Stimulated activated CD8-positive, alpha-beta memory T cell treated with anti-CD3 and anti-CD28 coated beads, Interleukin-15, amount 100 ng/mL, for 1 hour (primary cell): ENCODE measurements at places on chromosomes 6 and 20.

DNA sequence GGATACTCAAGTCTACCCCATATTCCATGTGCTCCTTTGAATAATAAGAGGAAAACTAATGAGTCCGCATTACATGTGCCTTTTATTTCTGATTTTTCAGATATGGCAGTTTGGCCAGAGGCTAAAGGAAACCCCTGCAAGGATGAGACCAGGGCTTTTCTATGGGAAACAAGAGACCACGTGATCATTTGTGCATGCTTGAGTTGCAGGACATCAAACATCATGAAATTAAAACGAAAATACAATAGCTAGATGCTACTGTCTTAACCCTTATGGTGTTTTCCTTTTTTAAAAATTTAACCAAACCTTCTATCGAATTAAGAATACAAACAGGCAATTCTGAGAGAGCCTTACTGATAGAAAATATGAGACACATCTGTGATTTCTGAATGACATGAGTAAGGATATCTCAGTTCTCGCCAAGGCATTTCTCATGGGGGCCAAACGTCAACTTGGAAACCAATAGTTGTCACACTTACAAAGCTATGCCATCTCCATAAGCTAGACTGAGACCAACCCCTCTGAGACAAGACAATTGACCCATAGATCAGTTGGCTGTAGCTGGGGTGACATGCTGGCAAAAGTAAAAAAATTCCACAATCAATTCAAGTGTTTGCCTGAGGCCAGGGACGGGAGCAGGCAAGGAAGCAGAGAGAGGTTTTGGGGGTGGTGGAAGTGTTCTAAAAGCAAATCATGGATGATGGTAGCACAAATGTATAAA lies 52.8 kb downstream of the RIPOR2 start:
- DNase-seq = no peak

DNA sequence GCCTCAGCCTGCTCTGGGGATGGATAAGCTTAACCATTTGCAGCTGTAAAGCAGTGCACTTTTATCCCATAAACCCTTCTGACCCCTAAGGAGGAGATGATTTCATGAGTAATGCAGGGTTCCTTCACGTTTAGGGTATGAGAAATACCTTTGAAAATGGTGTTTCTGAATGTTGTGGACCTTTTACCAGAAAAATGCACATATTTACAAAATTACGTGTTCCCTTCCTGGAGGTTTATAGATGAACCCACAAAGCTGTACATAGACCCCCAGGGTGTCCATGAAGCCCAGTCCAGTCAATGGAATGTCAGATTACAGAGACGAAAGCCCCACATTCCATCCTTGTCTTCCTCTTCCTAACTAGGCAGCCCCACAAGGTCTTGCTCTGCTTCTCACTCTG lies 78.6 kb upstream of the INSM1 start:
- no peak for DNase-seq

DNA sequence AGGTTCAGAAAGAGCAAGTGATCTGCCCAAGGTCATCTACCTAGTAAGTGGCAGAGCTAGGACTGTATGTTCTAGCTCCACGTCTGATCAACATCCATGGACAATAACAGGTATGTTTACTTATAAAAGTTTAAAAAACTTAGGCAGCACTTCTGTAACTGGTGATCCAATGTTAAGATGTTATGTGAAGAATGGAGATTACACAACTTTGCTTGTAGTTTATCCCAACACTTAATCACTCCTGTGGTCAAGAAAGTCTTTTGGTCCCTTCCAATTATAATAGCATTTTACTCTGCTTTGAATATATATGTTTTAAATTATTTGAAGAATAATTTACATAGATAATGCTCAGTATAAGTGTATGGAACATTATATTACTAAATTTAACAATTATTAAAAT lies 4.8 kb downstream of the FBXO30 start:
- DNase-seq = no peak

DNA sequence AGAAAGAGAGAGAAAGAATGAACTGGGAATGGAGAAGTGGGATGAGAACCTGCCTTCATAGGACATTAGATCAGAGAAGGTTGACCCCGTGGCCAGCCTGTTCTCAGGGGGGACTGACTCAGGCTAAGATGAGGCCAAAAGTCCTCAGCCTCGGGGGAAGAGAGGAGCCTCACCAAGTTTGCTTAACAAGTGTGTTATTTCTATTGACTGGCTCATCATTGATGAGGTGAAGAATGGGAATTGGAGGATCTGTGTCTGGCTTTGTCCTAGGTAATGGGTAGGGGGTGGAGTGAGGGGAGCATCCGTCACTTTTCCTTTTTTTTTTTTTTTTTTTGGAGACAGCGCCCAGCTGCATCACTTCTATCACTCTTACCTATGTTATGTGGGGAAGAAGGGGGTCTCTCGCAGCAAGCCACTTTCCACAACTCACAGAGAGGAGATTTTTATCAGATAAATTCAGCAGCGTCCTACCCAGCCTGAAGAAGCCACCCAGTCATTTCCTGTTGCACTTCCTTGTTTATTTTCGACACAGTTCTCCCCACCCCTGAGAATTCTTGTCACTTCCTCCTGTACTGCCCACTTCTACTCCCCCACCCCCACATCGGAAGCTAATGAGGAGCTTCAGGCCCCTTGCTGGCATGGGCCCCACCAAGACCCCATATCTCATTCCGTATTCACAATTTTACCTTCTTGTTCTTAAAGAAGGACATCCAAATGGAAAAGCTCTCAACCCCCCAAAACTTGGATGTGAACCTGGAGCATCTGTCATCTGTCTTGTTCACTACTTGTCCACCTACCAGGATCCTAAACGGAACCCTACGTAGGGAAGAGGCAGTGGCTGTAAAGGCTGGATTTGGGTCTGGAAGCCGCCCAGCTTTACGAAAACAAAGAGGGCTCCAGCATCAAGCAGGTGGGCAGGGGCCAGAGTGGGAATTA lies 2.8 kb upstream of the RNASET2 start:
- no peak for DNase-seq

GRCh38 chr6:102918161-102918560 lies 1524.7 kb downstream of the GRIK2 start:
- no peak for DNase-seq

DNA sequence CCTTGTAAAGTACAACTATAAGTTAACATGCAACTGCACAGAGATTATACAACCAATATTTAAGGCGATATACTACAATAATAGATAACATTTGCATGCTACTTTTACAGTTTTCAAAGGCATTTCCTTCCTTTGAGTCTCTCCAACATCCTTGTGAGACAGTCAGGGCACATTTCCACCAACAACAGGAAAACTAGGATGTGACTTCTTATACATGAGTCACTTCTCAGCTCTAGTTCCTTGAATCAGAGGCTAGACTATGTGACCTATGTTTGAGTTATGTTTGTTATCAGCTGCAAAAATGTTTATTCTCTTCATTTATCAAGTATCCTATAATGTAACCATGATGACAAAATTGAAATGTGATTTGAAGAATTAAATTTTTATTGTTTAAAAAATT lies 51.7 kb upstream of the TFAP2D start:
- DNase-seq = no peak

DNA sequence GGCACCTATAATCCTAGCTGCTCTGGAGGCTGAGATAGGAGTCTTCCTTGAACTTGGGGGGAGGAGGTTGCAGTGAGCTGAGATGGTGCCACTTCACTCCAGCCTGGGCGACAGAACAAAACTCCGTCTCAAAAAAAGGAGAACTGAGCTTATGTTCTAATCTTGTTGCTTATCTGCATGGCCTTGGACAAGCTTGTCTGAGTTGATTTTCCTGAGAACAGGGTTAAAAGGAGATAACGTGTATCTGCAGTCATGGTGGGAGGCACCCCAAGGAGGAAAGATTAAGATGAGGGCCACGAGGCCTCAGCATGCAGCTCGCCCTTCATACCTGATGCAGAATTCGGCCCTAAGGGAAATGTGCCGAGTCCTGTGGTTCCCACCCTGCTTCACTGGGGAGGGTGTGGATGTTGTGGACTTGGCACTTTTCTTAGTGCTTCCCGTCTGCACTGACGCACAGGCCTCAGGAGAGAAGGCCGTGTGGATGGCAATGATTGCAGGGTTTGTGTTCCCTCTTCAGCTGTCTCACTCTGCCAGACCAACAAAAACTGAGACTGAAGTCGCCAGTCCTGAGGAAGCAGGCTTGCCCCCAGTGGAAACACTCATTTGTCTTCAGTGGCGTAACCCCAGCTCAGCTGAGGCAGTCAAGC lies 56.3 kb downstream of the EZR start:
- DNase-seq = no peak

- no peak for DNase-seq
Measured at GRCh38 chr20:23290761-23291574, 59.6 kb upstream of the NXT1 start.

- DNase-seq = no peak
Measured at GRCh38 chr6:128993166-128993565, 110.2 kb downstream of the LAMA2 start.

- DNase-seq = no peak
Measured at GRCh38 chr20:35551503-35551902, 9.6 kb downstream of the ERGIC3 start.

DNA sequence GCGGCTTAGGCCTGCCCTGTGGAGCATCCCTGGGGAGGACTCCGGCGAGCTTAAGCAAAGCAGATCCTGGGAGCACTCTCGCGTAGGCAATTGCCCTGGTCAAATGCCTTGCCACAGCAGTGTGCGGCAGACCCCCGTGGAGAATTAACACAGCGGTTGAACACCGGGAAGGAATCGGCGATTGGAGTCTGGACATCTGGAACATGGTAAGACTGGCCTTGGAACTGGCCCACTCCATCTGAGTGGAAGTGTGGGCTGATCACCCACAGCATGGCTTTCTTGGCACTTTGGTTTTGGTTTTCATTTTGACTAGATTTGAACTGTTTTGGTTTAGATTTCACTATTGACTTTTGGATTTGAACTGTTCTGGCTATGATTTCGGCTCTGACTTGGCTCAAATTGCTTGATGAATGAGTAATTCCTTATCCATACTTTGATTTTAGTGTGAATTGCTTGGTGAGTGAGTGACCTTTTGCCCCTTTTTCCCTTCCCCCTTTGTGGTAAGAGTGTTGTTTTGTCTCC lies 300.7 kb downstream of the RNGTT start:
- no peak for DNase-seq

DNA sequence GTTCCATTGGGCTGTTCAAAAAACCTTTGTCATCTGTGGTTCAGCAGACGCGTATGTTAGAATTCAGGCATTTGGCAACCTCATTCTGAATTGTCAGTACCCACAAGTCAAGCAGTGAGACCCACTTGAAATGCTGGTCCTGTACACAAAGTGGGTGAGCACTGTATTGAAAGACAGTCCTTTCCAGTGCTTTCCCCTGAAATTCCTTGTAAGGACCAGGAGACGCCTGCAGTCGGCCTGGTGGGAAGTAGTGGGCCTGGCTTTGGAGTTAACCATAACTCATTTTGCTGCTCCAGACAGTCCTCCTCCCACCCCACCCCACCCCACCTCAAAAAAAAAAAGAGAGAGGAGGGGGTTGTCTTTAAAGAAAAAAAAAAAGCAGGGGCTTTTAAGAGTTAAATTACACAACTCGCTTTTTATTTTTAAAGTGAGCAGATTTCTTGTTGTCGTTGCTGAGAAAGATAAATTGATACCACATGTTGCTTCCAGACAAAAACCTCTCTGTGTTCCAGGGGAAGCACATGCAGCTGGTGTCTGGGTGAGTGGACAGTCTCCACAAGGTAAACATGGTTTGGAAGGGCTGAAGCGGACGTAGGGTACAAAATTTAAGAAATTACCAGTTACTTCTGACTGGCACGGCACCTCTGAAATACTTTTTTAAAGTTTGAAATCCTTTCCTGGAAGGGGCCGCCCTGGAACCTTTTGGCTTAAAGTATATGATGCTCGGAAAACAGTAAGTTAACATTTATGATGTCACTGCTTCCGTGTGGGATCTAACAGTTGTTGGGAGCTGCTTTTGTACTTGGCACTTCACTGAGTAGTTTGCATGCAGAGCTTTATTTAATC lies 95.3 kb downstream of the FOXO3 start:
- DNase-seq = no peak

- DNase-seq = no peak
Measured at GRCh38 chr6:124026694-124027093, 223.0 kb downstream of the NKAIN2 start.

DNA sequence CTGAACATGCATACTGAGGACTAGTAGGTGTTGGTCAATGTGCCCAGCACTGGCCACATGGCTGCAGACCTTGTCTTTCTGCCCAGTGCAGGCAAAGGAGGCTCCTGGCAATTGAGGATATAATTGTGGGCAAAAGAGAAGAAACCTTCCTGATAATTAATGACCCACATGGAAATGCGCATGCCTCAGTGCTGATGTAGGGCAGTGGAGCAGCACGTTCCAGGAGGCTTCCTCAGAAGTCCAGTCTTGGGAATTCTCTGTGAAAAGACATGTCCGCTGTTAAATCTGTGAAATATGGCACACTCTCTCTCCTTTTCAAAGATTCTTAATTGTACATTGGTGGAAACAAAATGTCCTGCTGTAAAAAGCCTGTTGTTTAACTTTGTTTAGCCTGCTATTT lies 34.7 kb downstream of the SOBP start:
- DNase-seq = no peak

DNA sequence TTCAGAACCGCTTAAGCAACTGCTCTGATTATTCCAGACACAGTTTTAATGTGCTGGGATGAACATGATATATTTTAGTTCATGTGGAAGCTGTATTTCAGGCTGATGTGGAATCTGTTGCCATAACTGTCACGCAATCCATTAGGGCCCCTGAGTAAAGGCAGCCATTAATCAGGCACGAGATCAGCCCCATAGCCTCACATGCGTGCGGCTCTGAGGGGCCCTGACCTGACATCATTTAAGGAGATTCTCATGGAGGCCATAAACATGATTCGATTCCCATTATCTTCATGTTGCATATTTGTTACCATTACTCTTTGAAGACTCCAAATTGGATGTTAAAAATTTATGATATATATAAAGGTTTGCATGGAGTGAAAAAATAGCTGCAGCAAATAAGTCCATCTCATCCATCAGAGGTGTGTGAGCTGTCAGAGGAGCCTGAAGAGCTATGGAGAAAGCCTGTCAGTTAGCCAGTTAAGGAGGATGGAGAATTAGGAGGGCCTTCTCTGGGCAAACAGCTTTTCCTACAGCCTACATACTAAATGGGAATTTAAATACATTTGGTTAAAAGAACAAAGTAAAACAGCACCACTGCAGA lies 89.6 kb downstream of the SOBP start:
- DNase-seq = no peak

- no peak for DNase-seq
Measured at GRCh38 chr6:31467151-31467550, 30.8 kb upstream of the MICB start.

GRCh38 chr6:151493161-151493803 lies 535 bp upstream of the CCDC170 start:
- DNase-seq = no peak

GRCh38 chr20:44187054-44187771 lies at the start of gene JPH2:
Gene JPH2 (minus strand): TSS chr20:44187188. CDS start chr20:44186705, 483 bp downstream.
- DNase-seq = no peak
